ENCODE measurements at places on chromosomes 7 and 10. TPM values are rescaled to one million over a fixed set of nuclear protein-coding genes. Genes with fewer than 3 reads are reported as not detected.

GRCh38 chr7:133958822-133959221 is 168.3 kb upstream of the LRGUK start:
- H3K36me3 ChIP-seq, result no peaks in the 10 kb centered on the region
- H3K4me3 ChIP-seq, result no peak overlapping the region
- no peaks in the 10 kb centered on the region for H3K27me3 ChIP-seq
- DNase-seq, result no peak

DNA sequence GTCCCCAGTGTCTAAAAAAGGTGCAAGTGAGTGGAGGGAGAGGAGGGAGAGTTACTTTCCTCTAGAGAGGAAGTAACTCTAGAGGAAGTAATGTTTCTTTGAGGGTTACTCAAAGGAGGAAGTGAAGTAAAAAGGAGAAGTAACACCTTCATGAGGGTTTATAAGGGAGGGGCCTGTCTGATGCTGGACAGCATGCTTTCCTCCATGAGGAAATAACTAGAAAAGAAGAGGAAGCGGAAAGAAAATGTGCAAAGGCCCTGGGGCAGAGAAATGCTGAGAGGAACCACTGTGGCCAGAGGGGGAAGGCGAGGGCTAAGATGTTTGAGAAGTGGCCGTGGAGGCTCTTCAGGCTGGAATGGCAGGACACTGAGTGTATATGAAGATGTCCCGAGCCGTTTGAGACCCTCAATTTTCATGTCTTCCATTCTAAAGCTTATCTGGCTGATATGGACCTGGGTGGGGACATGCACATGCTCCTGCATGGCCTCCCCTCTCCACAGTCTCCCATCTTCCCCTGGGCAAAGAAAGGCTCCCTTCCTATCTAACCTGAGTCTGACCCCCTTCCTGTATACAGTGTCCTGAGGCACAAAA is 3.4 kb upstream of the SLC18A2 start:
- no peak for DNase-seq
- H3K4me3 ChIP-seq, result no peak overlapping the region
- H3K4me1 ChIP-seq, result peaks cover 5% of the 10 kb centered on the region

- no peak overlapping the region for H3K27ac ChIP-seq
- H3K36me3 ChIP-seq, result no peaks in the 10 kb centered on the region
- no peak overlapping the region for H3K4me3 ChIP-seq
- H3K4me1 ChIP-seq, result no peaks in the 10 kb centered on the region
Observed at GRCh38 chr10:2019281-2019680, 282.0 kb upstream of the ADARB2 start.

- H3K27ac ChIP-seq, result no peak overlapping the region
- H3K27me3 ChIP-seq, result no peaks in the 10 kb centered on the region
- H3K36me3 ChIP-seq, result no peaks in the 10 kb centered on the region
- no peaks in the 10 kb centered on the region for H3K4me1 ChIP-seq
- H3K4me3 ChIP-seq, result no peak overlapping the region
- DNase-seq, result no peak
Observed at GRCh38 chr10:29256586-29256985, 32.3 kb upstream of the LYZL1 start.

DNA sequence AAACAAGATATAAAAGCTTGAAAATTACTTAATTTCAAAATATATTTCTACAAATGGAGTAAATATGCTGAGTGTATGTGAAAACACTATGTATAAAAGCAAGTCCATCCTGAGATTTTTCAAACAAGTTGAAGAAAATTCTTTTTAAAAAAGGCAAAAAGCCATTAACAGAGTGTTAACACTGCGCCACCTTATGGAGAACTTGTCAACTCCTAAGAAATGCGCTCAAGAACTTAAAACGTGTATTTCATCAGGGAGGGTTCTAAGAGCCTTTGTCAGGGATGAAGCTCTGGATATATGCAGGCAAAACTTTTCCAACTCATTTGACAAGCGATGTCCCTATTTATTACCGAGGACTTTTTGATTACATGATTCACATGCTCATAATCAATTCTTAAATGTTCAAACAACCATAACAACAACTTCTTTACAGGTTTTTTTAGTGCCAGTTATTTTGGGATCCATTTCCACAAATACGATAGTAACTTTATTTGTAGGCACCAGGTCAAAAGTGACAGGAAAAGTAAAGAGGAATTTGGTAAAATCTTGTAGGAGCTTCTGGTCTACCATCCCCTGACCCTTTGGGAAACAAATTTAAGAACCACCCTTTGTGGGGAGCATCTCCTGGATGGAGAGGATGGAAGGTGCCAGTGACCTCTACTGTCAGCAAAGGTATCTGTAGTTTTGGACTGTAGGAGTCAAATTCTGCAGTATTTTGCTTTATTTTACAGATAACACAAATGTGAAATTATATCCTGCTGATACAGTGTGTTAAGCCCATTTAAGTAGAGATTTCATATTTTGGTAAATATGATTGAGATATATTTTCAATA is 23.2 kb downstream of the CALCR start:
- H3K4me1 ChIP-seq, result no peaks in the 10 kb centered on the region
- no peaks in the 10 kb centered on the region for H3K27me3 ChIP-seq
- H3K36me3 ChIP-seq, result no peaks in the 10 kb centered on the region
- no peak for DNase-seq

Gene KCNMA1
- polyA plus RNA-seq, result 17.3 TPM

Data from adrenal gland (tissue), 19 donors.